ENCODE measurements at places on chromosomes 2 and 18.

- peak; percentile 23 for DNase-seq
Observed at GRCh38 chr2:190181123-190181669, 118.7 kb upstream of the MSTN start.

DNA sequence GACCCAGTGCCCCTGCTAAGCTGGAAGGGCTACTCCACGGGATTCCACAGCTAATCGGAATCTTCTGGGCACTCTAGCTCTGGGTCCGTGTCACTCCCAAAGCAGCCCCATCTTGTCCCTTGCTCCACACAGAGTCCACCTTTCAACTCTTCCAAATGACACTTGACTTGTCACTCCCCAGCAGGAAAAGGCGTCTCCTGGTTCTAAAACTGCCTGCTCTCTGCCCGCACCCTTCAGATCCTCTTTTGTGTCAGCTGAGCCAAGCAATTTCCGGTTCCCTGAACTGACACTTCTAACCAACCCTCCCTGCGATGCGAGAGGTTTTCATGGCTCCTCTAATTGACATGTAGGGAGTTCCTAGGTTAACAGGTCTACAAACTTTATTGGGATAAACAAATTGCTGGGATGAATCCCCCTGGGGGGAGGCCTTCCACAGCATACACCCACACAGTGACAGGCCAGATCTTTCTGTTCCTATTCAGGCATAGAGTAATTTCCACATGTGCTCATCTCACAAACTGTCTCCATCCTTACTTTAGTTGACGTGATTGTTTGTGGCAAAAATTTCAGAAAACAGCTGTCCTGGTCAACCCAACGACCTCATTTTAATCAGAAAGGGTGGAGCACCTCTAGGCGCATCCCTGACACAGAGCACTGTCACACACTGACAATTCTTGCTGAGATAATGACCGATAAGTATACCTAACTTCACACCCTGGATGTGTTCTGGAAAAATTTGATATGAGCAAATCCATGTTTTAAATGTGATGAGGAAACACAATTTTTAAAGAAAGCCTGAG, 104.9 kb downstream of the RBMS1 start:
- DNase-seq, result no peak

DNA sequence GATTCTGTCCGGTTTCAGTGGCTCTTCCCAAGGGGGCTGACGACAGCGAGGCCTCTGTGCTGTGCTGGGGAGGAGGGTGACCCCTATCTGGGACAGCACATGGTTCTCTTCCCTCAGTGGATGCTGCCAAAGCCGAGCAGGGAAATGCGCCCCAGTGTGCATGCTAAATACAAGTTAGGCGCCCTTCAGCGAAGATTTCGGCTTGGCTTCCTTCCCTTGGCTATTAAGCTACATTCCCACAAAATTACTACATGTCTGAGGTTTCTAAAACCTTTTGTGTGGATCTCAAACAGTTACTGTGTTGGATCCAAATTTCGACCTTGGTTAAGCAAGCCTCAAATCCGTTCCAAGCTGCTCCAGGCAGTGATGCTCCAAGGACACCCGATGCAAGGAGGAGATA, 440.3 kb downstream of the NRXN1 start:
- DNase-seq, result no peak

DNA sequence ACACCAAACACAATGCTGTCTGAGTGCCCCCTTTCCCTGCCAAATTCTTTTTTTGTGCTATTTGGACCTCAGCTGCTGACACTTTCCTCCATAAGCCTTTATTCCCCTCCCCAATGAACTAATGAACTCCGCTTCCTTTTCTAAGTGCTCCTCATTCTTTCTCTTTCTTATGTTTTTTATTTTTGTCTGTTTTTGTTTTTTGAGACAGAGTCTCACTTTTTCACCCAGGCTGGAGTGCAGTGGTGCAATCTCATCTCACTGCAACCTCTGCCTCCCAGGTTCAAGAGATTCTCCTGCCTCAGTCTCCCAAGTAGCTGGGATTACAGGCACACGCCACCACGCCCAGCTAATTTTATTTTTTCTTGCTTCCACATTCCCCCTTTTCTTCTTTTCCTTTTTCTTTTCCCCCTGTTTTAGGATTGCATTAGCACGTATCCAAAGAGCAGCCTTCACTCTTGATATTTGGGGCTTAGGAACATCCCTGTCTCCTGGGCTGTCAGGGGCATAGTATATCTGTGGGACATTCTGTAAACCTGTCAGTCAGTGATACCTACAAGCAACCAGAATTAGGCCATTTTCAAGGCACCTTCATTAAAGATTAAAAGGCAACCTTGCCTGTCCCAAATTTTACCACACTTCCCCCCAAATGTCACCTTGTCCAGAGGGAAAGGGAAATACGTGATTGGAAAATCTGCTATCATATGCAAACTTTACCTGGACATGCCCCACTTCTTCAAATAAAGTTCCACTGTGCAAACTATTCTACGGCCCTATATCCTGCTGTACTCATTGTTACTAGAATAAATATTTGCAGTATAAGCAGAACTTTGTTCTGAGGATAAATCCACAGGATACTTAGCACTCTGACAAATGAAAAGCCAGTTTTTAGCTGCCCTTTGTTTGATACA, 65.1 kb upstream of the ACSL3 start:
- no peak for DNase-seq

GRCh38 chr2:217756375-217757107, 246.3 kb downstream of the TNS1 start:
- peak; percentile 80 for DNase-seq

GRCh38 chr2:235669269-235669831, 175.5 kb downstream of the AGAP1 start:
- DNase-seq, result peak; percentile 76

- no peak for DNase-seq
Observed at GRCh38 chr2:31255911-31256571, 22.1 kb downstream of the EHD3 start.

- DNase-seq, result no peak
Observed at GRCh38 chr2:241111440-241111805, 9.3 kb upstream of the MTERF4 start.

DNA sequence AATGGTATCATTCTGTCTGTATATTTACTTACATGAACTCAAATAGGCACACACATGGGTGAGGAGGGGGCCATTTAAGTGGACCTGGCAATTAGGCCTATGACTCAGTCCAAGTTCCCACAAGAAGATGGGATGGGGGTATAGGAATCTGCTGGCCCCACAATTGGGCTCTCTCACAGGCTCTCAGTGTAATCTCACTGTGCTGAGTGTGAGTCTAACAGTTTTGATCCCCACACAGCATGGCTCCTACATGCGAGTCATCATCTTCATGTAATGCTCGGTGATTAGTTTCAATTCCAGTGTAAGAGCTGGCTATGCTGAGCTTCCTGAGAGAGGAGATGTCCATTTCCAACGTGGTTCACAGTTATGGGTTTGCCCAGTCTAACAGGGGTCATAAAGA, 114.0 kb downstream of the GATA6 start:
- no peak for DNase-seq

- no peak for DNase-seq
Observed at GRCh38 chr2:96156011-96156820, 11.0 kb upstream of the DUSP2 start.

GRCh38 chr2:145765874-145766273, 1246.0 kb upstream of the ZEB2 start:
- DNase-seq, result no peak

- DNase-seq, result no peak
Observed at GRCh38 chr2:15122915-15123314, 438.2 kb downstream of the NBAS start.

DNA sequence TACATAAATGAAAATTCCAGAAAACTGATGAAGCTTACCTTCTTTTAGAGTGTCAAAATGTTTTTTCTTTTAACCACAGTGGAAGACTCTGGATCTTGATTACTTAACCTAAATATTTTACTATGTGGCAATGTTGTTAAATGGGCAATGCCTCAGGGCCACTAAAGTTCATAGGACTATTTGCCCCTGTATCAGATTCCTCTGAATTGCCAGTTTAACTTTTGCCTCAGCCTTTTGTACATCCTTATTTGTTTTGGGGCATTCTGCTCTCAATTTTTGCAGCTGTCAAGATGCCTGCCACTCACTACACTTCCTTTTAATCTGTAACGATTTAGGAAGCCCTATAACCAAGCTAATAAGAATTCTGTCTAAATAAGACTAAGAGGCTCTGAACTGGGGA, 31.7 kb upstream of the SERTAD2 start:
- peak; percentile 61 for DNase-seq

GRCh38 chr2:174125090-174125489, 123.2 kb downstream of the OLA1 start:
- no peak for DNase-seq

- no peak for DNase-seq
Observed at GRCh38 chr18:74303936-74304335, 11.7 kb upstream of the C18orf63 start.

- DNase-seq, result no peak
Observed at GRCh38 chr2:31191931-31192330, 25.4 kb downstream of the CAPN14 start.

DNA sequence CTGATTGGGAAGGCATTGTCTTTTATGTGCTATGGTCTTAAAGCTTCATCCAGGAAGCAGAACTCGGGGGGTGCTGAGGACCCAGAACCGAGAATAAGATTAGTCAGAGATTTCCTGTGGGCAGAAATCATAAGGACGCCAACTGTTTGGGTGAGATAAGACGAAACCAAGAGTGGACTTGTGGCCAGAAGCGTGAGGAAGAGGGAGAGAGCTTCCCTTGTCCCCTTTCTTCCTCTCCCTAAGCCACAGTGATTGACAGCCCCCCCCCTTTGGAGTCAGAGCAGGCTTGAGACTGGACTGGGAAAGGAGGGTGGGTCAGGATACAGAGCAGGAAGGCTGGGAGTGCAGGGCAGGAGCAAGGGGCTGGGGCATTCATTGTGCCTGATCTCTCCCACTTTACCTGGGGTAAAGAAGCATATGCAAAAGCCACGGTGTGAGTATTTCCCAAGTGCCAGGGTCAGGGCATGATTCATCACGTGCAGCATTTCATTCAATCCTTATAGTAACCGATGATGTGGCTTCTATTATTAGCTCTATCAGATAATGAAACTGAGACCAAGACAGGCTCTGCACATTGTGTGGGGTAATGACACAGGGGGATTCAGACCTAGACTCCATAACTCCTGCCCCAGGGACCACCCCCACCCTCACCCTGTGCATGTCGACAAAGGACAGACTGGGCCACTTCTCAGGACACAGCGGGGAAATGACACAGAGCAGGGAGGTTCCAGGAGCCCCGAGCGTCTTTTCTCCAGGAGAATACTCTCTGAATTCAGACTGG, 3.0 kb upstream of the IL1RN start:
- DNase-seq, result peak; percentile 86

- no peak for DNase-seq
Observed at GRCh38 chr18:22932885-22933205, 283 bp upstream of the RBBP8 start.

DNA sequence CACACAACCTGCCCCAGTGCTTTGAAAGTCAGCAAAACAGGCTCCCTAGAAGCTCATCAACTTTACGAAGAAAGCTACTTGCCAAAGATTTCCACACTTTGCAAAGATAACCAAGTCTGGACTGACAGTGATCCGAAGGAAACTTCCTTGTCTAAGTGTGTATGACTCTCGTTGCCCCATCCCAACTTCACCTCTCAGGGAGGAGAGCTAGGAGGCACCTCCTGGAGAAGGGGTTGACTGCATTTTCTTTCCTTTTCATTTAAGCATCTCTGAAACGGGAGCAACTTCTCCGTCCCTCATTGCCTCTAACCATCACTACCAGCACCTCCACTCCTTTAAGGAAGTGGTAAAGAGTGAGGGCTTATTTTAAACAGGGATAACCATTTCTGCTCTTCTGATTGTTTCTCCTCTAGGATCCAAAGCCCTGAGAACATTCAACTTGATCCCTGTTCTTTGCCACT, 7.0 kb downstream of the ZEB2 start:
- no peak for DNase-seq

DNA sequence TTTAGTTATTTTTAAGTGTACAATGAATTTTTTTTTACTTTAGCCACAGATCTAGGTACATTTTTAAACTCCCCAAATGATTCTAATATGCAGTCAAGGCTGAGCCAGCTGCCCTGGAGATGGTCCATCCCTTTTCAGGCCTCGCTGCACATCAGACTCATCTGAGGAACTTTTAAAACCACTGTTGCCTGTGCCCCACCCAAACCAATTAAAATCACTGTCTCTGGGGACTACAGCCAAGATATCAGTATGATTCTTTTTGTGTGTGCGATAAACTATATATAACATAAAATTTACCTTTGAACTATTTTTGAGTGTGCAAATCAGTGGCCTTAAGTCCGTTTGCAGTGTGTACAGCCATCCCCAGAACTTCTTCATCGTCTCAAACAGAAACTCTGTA, 9.1 kb upstream of the MALT1 start:
- no peak for DNase-seq

- peak; percentile 39 for DNase-seq
Observed at GRCh38 chr18:55585920-55586561, 2.0 kb downstream of the TCF4 start.

- DNase-seq, result peak; percentile 52
Observed at GRCh38 chr2:38394903-38395341, 17.8 kb upstream of the ATL2 start.

GRCh38 chr18:251572-251971, 16.3 kb downstream of the THOC1 start:
- no peak for DNase-seq

DNA sequence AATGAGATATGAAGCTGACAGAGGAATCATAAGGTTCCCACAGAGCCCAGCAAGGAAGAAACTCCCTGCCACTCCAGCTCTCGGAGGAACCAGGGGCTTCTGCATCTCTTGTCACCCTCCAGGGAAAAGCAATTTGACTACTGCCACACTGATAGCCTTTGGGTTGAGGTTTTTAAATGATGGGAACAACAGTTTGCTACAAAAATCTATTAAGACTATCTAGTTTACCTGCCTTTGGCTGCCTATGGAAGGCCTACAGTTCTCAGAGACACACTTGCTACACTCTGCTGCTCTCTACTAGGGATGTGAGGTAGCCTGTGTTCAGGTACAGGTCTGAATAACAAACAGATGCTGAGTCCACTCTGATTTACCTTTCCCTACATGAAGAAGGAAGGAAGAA, 161.9 kb downstream of the NBAS start:
- DNase-seq, result no peak

DNA sequence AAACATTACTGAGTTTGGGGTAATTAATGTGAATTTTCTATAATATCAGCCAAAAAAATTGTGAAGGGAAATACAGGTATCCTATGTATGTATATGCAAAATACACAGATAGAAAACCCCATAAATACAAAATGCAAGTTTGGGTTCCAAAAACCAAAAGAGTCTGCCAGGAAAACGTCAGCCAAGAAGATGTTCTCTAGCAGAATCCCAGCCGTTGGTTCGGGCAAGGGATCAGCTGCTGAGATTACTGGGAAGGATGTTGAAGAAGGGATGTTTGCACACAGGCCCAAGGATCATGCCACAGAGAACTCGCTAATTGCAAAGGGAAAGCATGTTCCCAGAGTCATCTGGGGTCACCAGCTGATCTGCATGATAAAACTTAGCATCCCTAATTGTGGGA, 9.5 kb upstream of the ANO7 start:
- no peak for DNase-seq

- no peak for DNase-seq
Observed at GRCh38 chr18:58287353-58288274, 243.6 kb downstream of the NEDD4L start.

Measured in common myeloid progenitor, CD34-positive (primary cell).